ENCODE measurements at places on chromosomes 1 and 21. TPM values are rescaled to one million over a fixed set of nuclear protein-coding genes. Genes with fewer than 3 reads are reported as not detected.

RALGPS2 gene
- 17.6 TPM for total RNA-seq

BNIPL gene
- 0.15 TPM for total RNA-seq

SH3D21 gene
- 3.0 TPM for total RNA-seq

ZNF593 gene
- 24.3 TPM for total RNA-seq

CD244 gene
- total RNA-seq = 0.80 TPM

DNA sequence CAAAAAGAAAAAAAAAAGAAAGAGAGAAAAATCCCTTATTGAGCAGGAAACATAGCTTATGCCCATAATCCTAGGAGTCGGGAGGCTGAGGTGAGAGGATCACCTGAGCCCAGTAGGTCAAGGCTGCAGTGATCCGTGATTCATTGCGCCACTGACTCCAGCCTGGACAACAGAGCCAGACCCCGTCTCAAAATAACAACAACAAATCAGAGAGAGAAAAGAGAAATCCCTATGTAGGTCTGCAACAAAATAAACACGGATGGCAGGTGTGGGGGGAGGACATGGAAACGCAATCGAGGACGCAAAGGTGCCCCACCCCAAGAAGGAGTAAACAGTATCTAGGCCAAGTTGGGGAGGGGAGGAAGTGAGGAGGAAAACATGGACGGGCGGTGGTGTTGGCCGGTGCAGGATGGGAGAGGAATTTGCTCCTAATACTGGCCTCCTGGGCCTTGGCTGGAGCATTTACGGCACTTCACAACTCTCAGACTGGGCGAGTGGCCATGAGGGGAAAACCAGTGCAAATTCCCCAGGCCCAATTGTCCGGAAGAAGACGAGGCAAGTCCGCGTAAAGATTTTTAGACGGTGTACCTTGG lies 609 bp upstream of the CHTOP start:
- peak; percentile 60 for DNase-seq

DNA sequence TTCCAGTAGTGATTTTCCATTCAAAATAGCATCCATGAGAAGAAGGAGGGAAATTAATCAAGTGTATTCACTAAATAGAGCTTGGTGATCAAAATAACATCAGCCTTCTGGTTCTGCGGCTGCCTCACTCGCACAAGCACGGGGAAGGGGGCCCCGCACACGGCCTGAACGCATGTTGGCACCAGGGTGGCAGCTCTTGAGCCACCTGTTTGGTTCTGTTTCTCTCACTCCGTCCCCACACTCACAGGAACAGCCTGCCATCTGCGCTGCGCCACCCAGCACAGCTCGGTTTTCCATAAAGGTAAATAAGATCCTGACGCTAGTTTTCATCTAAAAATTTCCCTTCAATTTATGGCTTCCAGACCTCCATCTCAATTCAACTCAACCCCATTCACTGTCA lies 49.4 kb downstream of the TIAM1 start:
- DNase-seq = no peak

DNA sequence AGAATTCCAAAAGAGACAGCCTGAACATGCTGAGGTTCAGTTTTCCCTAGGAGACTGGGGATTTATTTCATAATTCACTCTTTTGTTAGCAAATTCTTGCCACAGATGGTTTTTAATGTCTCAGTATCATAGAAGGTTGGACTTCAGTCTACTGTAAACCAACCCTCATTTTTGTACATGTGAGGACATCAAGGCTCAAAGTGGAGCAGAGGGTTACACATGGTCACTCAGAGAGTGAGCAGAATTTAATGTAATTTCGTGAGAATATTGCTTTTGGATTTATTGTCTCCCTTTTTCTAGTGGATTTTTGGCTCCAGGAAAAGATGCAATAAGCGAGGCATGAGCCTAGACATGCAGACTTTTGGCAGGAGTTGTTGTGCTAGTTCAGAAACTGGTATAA lies 210.8 kb upstream of the JUN start:
- DNase-seq = no peak

DNA sequence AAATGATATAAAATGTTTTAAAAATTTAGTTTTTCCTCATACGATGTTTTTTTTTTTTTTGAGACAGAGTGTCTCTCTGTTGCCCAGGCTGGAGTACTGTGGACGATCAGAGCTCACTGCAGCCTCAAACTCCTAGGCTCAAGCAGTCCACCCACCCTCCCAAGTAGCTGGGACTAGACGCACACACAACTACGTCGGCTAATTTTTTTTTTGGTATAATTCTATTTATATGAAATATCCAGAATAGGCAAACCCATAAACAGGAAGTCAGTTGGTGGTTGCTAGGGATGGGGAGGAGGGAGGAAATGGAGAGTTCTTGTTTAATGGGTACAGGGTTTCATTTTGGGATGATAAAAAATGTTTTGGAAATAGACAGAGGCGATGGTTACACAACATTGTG lies 56.5 kb downstream of the WARS2 start:
- DNase-seq = no peak

DNA sequence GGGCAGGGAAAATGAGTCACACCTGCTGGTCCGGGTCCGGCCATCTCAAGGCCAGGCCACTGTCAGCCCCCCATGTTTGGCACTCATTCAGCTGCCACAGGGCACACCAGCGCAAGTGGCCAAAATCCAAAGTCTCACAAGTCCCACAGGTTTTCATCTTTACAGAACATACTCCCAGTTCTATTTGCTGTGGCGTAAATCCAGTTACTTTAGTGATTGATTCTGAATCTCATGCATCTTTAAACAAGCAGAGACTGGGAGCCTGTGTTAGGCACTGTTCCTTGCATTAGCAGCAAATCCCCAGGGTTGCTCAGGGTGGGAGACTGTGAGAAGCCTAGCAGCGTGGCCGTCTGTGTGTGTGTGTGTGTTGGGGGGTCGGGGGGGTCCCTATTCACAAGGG lies 1.1 kb upstream of the SLC2A5 start:
- no peak for DNase-seq

GRCh38 chr1:212677136-212677535 lies 22.5 kb downstream of the BATF3 start:
- no peak for DNase-seq

- DNase-seq = no peak
Measured at GRCh38 chr1:168146626-168147025, 9.9 kb upstream of the GPR161 start.

GRCh38 chr1:152167835-152168534 lies 9.0 kb upstream of the RPTN start:
- DNase-seq = no peak

DNA sequence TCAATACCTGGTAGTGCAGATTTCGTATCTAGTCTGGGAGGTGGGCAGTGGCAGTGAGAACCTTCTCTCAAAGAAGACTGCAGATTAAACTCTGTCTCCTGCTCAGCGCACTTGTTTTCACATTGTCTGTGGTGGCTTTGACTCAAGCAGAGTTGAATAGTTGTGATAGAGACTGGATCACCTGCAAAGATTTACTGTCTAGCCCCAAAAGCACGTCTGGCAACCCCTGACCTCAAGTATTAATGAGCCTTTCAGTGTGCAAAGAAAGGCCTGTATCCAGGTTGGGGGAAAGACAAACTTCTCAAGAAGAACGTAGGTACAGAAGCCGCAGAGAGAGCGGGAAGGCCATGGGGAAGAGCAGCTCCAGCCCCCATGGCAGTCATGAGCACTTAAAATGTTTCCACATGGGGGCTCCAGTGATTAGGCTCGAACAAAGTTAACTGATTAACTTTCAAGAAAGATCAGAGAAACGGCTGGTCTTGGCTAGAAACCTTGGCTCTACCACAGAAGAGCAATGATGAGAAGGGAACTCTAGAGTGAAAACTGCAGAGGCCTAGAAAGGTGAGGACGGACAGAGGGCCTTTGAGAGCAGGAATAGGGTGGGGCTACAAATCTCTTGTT lies 15.2 kb downstream of the HENMT1 start:
- DNase-seq = no peak

DNA sequence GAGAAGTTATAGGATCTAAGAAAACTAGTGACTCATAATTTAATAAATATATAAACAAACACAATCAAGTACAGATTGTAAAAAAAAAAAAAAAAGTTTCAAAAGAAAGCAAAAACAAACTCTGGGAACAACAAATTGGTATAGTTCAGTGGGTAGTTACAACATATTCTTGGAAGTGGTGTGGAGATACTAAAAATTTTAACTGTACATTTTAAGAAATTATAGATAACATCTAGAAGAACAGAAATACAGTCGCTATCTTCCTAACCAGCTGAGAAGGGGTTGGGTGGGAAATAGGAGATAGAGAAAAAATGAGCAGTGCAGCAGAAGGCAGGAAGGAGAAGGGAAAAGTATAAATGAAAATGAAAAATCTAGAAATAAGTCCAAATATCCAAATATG lies 70.5 kb downstream of the LRRC8C start:
- DNase-seq = no peak
